ENCODE measurements at places on chromosomes 5 and 9.

GRCh38 chr5:54803471-54804011 lies 181.9 kb downstream of the ESM1 start:
- no peak for DNase-seq

DNA sequence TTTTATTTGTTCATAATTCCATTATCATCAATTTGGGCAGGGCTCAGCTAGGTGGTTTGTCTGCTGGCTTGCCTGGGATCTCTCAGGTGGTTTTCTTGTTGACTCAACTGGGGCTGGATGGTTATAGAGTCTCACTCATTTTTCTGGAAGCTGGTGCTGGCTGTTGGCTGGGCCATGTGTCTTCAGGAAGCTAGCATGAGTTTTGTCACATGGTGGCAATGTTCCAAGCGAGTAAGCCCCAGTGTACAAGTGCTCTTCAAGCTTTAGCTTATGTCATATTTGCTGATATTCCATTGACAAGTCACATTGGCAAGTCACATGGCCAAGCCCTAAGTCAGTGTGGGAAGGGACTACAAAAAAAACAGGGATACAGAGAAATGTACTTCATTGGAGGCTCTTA lies 2.3 kb upstream of the RASEF start:
- no peak for DNase-seq

DNA sequence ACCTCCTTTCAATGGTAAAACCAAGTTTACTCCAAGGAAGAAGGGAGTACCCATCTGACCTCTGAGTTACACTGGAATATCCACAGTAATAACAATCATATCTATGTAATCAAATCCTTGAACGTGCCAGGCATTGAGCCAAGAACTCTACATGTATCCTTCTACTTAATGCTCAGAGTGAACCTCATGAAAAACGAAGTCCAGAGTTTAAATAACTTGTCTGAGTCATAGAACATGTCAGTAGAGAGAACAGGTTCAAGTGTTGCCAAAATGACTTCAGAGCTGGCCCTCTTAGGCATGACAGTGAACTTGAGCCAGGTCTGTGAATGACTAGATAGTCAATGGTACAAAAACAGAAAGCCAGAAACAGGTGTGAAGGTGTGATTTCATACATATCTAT lies 164.1 kb upstream of the ZNF618 start:
- no peak for DNase-seq

DNA sequence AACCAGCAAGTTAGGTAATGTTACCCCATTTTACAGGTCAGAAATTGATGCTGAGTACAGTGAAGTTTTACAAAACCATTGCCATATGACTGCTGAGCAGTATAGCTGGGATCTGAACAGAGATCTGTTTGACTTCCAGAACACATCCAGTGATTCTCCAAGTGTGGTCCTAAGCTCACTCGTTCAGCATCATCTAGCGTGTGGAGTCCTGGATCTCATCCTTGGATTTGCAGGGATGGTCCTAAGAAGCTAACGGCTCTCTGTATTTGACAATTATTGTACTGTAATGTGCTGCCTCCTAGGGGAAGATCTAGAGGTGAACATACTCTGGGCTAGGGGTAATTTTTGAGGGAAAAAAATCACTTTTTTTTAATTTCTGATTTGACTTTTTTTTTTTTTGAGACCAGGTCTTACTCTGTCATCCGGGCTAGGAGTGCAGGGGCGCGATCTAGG lies 1.4 kb downstream of the SLC26A2 start:
- DNase-seq: no peak

- DNase-seq: no peak
Observed at GRCh38 chr9:107935931-107936330, 446.4 kb upstream of the KLF4 start.

Data from iPS DF 6.9 (cell line).